ENCODE measurements at places on chromosomes 11 and 22. TPM values are rescaled to one million over a fixed set of nuclear protein-coding genes. Genes with fewer than 3 reads are reported as not detected.

The NPAS4 gene
- 5.6 TPM for total RNA-seq

The MYOD1 gene
- total RNA-seq: not detected

- peak; percentile 85 for DNase-seq
Measured at GRCh38 chr11:18720808-18721560, 5.0 kb downstream of the IGSF22 start.

- DNase-seq: peak; percentile 62
Measured at GRCh38 chr11:1750481-1750839, at the start of gene IFITM10. Gene IFITM10, minus strand, starts transcription at chr11:1750595. Its CDS starts 153 bp downstream, at chr11:1750442.

DNA sequence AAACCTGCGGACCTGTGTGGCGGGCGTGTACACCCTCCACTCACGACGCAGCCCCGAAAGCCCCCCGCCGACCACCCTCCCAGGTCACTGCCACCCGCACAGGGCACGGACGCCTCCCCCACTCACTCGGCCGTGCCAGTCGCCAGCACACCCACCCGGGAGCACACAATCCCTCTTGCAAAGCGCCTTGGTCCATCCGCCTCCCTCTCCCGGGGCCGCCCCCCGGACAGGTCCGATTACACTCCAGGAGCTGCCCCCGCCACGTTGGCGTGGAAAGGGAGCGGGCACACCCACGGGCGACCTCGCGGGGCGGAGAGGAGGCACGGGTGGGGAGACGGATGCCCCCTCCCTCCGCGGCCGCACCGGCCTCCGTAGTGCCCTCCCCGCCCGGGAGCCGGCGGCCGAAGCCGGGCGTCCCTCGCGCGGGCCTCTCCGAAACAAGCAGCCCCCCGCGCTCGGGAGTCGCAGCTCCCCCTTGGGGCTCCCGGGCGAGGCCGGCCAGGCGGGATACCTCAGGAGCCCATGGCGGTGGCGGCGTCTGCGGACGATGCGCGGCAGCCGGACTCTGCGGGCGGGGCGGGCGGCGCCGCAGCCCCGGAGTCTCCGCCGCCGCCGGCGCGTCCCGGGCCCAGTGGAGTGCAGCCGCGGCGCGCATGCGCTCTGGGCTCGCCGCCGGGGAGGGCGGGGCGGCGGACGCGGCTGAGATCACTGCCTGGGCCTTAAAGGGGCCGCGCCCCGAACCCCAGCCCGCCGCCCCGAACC, at the start of gene TMEM184B:
TSS of gene TMEM184B (minus strand) at position 638 of the 762 bp plus-strand sequence. CDS start 25,049 bp downstream, outside the sequence.
- DNase-seq: peak; percentile 89

GRCh38 chr11:6992457-6993417, 27.4 kb downstream of the ZNF214 start:
- DNase-seq: no peak

DNA sequence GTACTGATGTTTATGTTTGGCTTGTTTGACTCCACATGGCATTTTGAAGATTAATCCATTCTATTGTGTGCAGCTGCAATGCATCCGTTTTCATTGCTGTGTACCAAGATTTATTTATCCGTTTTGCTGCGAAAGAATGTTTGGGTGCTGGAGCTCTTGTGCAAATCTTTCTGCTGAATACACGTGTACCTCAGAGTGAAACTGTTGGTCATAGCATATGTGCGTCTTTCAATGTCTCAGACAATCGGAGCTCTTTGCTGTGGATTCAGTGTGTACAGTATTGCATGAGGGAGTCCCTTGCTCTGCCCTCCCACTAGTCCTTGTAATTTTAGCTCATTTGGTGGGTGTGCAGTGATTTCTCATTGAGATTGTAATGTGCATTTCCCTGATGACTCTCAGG, 545.4 kb downstream of the TBC1D22A start:
- DNase-seq: no peak

DNA sequence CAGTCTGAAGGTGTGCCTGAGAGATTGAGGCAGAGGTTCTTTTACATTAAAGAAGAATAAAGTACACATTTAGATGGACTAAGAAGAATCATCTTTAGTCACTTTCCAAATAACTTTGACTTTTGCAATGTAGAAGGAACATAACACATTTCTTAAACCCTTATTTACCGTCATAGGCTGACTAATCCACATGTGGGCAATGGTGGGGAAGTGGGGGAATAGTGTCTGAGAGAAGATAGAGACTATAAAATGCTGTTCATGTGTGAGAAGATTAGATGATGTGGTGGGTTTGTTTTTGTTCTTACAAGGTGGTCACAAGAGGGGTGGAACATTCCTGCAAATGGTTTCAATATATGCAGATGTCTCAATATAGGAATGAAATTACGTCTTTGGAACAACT, 1.8 kb downstream of the MS4A4A start:
- DNase-seq: no peak
